ENCODE measurements at places on chromosomes 6 and 20.

GRCh38 chr20:63498960-63499337 is at the start of gene EEF1A2:
Gene EEF1A2 (minus strand): TSS chr20:63499083. CDS start chr20:63497763, 1,320 bp downstream.
- DNase-seq: no peak

GRCh38 chr6:159462431-159462830 is 230.6 kb downstream of the SOD2 start:
- DNase-seq: no peak

DNA sequence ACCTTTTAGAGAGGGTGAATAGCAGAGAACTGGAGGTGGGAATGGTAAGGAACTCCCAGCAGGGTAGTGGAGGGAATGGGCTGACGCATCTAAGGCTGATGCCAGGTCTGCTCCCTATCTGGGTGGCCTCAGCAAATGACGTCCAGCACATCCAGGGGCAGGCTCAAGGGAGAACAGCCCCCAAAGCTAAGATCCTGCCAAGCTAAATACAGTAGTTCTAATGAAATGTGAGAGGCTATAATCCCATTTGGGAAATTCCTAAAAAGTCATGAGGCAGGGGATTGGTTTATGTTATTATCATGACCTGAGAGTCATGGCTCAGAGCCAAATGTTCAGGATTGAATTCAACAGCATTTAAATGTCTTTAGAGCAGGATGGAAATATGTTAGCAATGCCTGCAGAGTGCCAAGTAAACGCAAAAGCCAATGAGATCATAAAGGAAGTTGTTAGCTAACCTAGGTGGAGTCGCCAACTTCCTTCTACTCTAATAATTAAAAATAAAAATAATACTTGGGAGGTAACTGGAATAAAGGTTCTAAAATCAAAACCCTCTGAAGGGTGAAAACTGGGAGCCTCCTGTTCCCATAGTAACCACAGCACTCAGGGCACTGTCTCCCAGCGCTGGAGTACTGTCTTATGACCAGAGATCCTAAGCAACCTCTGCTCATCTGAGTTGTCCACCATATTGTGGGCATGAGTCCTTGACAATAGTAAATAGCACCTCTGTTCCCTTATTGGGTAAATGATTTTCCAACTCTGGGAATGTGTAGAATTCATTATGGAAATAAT is 34.8 kb downstream of the IYD start:
- no peak for DNase-seq

DNA sequence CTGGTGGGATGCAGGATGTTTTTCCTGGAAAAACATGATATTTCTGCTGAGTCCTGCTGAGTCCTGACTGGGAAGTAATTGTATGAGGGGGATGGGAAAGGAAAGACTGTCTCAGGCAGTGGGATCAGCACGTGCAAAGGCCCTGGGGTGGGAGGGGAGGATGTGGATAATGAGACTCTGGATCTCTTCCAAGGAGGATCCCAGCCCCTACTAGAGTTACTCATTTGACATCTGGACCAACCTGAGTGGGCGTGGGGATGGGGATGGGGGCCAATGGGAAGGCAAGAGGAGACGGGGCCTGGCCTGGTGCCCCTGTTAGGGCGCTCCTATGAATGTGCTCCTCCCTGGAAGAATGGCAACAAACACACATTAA is 73.0 kb downstream of the CD40 start:
- DNase-seq: no peak

DNA sequence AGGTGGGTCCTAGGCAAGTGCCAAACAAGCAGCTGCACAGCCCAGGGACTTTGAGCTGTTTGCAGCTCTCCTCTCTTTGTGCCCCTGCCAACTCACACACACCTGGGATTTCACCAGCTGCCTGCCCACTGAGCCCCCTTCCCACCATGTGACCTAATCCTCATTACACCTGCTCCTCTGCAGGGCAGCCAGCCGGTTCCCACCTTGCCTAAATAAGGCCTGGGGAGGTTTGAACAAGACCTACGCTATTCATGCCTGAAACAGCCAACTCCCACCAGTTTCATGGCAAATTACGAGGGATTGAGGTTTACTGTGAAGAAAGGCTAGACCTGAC is 92.6 kb upstream of the SOX4 start:
- DNase-seq: no peak

GRCh38 chr6:14658886-14659561 is 541.5 kb downstream of the CD83 start:
- DNase-seq: no peak

- no peak for DNase-seq
Observed at GRCh38 chr6:20169786-20170185, 42.5 kb downstream of the MBOAT1 start.

DNA sequence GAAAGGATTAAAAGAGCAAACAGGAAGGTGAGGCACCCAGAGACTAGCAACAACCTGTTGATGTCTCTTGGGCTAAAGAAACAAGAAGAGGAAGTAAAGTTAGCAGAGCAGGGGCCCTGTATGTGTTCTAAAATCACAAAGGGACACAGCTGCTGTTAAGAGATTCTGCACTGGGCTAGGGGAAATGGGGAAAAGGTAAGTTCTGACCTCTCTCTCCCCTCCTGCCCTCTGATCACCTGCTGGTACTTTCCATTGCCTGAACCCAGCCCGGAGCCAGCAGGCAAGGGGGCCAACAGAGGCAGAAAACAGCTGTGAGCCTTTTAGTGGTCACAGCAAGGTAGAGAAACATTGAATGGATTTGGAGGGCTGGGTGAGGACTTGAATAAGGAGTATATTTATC is 13.5 kb upstream of the CNR1 start:
- DNase-seq: no peak

DNA sequence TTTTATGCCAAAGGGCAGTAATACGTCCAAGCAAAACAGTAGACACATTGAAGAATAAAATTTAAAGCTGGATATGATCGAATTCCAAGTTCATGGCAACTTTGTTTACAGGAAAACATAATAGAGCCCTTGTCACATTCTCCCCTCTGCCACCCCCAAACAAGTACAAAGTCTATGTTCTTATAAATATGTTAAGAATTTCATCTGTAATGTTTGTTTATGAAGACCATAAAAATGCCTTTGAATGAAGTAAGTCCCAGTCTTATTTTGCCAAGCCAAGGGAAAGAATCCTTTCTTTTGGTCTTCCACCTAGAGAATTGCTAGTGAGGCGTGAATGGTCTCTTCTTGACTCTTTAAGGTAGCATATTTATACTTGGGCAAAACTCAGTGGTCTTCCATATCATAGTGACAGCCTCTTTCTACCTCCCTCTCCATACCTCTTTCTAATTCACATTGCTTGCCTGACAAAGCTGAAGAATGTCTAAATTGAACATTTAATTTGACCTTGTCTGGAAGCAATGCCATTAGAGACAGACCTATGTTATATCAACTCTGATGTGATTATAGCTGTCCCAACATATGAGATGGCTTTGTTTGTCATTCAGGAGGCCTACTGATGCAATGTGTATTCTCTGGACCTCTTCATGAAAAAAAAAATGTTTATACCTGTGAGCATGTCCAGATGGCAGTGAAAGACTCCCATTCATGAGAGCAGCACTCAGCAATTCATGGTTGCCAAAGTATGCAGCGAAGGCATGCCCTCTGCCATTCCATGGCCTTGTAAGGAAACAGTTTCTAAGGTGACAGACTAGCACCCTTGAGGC is 70.6 kb upstream of the CCN2 start:
- no peak for DNase-seq

DNA sequence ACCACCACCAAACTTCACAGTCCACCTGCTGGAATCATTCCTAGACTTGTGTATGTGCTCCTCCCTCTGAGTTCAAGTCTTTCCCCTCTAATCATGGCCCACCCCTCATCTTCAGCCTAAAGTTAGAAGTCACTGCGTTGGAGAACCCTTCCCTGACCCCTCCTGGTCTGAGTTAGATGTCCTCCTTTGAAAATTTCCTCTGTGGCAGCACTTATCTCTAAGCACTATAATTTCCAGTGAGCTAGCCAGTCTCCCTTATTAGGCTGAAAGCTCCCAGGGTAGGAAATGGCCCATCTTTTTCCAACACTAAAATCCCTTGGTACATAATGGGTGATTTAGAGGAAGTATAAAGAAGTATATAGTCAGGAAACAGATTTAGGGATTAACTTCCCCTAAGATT is 63.2 kb downstream of the SESN1 start:
- DNase-seq: no peak
